Mucosa of gallbladder (tissue), 1 donor: ENCODE measurements at places on chromosomes 4 and X. TPM values are rescaled to one million over a fixed set of nuclear protein-coding genes. Genes with fewer than 3 reads are reported as not detected.

DNA sequence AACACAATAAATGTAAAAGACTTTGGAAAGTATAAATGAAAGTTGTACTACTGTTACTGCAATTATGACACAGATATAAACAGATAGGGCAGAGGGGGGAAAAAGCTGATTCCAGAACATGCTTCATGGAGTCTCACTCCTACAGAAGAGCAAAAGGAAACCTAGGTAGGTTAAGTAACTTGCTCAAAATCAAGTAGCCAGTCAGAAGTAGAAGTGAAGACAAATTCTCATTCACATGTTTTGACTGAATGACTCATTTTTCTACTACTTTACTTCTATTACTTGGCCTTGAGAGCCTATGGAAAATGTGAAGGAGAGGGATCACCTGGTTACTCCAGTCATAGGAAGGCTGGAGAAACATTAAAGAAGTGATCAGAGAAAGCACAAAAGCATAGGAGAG, 23.6 kb upstream of the RASGEF1B start:
- no peak for DNase-seq

- no peak for DNase-seq
Observed at GRCh38 chr4:142596121-142596520, 250.0 kb downstream of the INPP4B start.

- DNase-seq, result no peak
Observed at GRCh38 chrX:17361620-17362019, 13.4 kb upstream of the NHS start.

DNA sequence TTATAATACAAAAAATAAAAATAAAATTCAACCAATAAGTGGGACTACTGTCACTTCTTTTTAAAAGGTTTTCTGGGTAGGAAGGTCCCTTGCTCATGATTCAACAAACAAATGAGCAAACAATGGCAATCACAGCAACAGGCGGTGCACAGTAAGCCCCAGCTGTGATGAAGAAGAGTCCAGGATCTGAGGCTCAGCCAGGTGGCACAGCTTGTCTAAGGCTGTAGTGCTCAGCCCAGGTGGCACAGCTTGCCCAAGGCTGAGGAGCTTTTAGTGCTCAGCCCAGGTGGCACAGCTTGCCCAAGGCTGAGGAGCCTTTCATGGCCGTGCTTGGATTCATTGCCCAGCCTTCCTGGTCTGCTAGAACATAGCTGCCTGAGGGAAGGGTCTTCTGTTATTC, 75.0 kb downstream of the ZFYVE28 start:
- DNase-seq, result no peak

The IL9R gene
- total RNA-seq, result 0.86 TPM

GRCh38 chr4:138627096-138627495, 384.9 kb upstream of the SLC7A11 start:
- peak; percentile 63 for DNase-seq

DNA sequence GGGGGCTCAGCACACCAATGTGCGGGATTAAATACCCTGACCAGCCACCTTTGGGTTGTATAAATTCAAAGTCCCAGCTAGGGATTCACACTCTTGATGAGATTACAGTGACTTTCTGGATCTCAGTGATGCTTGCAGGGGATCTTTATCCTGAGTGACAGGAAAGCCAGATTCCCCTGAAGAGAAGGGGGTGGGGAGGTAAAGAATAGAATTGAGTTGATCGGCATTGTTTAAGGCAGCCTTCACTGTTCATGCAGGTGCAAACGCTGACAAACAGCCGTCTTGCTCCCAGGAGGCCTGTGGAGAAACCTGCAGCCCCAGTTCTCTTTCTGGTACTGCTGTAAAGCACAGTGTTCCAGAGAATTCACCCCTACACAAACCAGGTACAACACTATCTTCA, 19.0 kb downstream of the CXXC4 start:
- DNase-seq, result no peak

DNA sequence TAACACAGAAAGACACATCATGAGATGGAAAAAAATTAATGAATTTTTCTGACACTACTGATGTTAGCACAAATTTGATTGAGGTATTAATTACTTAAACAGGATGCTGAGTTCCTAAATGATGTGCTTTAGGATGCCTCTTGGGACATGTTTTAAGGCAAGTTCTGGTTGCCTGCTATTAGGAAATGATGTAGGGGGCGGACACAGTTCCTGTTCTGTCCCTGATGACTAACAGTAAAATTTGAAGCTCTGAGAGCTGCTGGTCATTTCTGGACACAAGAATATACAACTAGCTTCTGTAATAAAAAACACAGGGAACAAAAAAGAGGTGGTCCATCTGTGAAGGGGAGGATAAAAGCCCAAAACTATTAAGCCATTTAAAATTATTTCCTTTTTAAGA, 163.2 kb upstream of the ETNPPL start:
- no peak for DNase-seq

DNA sequence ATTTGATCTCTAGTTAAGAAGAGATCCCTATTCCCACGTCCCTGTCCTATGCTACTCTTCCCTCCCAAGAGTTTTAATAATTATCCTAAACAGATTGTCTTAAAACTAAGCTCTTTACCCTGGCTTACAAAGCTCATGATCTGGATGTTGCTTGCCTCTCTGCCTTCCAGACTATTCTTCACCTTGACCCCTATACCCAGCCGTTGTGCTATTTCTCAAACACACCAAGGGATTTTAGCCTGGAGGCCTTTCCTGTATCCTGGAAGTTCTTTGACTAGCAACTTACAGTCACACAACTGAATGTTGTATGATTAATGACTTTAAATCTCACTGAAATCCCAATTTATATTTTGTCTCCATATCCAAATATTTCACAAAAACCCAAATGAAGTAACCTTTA, 314.9 kb downstream of the ADGRL3 start:
- no peak for DNase-seq

DNA sequence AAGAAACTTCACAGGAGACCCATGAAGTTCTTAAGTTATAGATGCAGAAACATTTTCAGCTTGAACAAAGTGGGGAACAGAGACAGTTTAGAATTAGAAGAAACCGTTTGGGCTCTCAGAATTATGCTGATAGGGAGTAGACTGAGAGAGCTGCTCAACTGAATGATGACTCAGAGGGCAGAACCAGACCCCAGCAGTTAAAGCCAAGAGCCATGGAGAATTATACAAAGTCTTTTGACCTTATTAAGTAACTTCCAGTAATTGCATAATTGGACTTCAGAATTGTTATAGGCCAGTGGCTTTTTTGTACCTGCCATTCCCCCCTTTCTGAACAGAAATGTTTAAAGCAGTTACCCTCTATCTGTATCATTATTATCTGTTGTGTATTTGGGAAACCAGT, 642.1 kb downstream of the CCSER1 start:
- DNase-seq, result no peak

DNA sequence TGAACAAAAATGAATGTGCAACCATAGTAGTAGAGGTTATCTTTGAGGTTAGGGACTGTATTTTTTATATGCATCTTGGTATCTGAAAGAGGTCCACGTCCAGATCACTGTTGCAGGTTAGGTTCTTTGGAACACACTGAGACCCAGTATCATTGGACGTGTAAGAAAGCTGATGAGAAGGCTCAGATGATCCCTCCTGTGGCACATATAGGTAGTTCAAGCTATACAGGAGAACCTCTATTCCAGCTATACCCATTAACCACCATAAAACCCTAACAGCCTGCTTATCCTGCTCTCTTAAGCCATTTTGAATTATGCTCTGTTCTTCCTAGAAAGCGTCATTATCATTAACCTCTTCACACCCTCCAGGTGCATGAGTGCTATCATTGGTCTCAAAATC, 930.7 kb upstream of the HS3ST1 start:
- no peak for DNase-seq

- no peak for DNase-seq
Observed at GRCh38 chr4:180630012-180630665, 1613.1 kb upstream of the TENM3 start.

DNA sequence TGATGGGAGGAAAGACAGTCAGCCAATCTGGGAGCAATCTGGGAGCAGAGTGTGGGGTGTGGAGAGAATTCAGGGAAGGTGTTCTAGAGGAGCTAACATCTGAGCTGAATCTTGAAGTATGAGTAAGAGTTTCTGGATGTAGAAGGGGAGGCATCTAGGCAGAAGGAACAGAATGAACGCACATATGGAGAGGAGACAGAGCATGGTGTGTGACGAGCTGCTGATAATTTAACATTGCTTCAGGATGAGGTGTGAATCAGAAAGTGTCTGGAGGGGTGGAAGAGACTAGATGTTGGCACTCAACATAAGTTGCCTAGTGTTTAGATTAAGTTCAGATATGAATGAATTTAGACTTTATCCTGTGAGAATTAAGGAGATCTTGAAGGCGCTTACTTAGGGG, 58.9 kb downstream of the CPE start:
- no peak for DNase-seq

DNA sequence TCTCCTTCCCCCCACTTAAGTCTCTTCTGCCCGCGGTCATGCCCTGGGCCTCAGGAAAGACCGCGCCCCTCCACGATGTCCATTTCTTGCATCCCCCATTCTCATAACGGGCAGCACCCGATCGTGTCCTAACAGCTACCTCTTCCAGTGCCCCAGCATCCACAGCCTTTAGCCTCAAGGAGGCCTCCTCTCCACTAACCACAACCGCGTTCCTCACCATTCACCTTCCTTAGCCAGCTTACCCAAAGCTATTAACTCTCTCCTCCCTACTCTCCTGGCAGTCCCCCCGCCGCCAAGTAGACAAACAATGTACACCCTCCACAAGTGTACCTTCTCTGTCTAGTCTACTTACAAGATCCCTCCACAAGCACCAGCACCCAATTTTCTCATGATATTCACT, 58.6 kb upstream of the PAGE5 start:
- DNase-seq, result no peak

- DNase-seq, result no peak
Observed at GRCh38 chr4:1405254-1405635, 997 bp downstream of the NKX1-1 start.

GRCh38 chr4:60729194-60729593, 470.9 kb upstream of the ADGRL3 start:
- no peak for DNase-seq

DNA sequence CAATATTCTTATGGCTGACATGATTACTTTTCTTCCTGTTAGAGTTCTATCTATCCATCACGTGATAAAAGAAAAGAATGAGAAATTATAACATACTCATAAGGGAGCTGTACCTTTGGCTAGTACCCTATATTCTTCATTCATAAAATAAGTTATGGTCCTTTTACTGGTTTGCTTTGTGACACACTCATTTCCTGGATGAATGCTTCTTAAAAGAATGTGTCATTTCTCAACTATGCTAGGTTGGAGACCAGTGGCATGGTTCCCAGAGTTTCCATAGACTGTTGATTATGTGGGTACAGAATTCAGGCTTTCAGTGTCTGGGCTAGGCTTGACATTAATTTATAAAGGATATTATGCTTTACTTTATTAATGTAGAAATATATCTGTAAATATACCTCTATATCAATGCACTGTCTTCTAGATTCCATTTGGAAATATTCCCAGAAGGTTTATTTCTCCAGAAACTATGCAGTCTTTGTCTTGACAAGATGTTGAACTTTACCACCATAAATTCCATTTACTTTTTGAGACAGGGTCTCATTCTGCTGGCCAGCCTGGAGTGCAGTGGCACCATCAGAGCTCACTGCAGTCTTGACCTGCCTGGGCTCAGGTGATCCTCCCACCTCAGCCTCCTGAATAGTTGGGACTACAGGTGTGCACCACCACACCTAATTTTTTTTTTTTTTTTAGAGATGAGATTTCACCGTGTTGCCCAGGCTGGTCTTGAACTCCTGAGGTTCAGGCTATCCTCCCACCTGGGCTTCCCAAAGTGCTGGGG, 23.8 kb downstream of the NUDT6 start:
- no peak for DNase-seq

The SMIM10L2A gene
- total RNA-seq, result 1.9 TPM

The SORCS2 gene
- total RNA-seq, result 1.7 TPM

DNA sequence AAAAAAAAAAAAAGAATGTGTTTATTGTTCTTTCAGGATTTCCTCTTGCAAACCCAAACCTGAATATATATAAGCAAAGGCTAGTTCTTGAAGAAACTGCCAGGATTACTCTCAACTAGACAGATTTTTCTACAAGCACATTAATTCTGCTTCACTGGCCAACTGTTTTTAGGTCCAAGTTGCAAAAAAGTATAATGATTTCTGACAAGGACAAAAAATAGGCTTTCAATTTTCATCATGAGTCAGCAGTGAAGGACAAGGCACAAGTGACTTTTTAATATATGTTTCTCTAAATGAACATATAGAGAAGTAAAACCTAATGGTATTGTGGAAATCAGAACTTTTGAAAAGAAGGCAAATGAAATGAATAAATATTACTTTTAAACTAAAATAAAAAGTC, 73.7 kb downstream of the ELOVL6 start:
- no peak for DNase-seq

DNA sequence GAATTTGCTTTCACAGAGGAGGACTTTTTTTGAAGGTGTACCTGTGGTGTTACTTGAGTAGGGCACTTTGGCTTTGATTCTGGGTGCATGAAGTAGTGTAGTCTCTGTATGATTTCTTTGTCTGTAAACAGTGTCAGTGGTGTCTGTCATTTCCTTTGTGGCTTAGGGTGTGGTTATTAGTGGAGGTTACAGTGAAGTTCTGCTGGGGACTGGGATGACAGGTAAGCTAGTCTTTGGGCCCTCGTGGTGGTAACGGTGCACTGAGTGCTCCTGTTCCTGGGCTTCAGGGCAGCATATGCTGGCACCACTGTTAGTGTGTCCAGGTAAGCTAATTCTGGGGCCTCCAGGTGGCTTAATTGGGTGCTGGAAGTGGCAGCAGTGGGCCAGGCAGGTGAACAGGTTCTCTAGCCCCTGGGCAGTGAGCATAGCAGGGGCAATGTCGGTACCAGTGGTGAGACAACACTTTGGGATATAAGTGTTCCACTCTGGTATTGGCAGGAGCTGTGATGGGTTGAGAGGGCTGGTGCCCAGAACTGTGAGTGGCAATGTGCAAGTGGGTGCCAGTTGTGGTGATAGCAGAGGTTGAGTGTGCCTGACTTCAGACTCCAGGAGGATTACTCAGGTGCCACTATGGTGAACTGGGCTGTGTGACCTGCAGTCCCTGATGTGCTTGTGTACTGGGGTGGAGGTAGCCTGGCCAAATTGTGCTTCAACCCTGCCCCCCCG, 26.0 kb upstream of the VSIG1 start:
- no peak for DNase-seq

DNA sequence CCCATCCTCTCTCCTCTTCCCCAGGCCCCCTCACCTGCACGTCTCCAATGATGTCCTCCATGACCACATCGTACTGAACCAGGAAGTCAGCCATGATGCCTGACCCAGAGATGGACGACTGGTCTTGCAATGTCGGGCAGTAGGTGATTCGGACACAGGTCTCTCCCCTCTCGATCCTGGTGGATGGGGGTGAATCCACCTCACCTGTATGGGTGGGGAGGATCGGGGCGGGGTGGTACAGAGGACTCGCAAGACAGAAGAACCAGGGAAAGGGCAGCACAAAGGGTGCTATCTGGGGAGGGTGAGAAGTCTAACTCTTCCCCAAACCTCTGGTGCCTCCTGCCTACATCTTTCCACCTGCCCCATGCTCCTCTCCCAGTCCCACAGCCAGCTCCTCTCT, 9.6 kb downstream of the ITIH6 start:
- DNase-seq, result no peak

GRCh38 chrX:39605866-39606265, 491.9 kb downstream of the BCOR start:
- no peak for DNase-seq
